Suprapubic skin (tissue), 4 donors: ENCODE measurements at places on chromosomes 2 and 18.

GRCh38 chr2:156004459-156004858, 328.1 kb downstream of the NR4A2 start:
- no peaks in the 10 kb centered on the region for H3K27me3 ChIP-seq
- no peaks in the 10 kb centered on the region for H3K4me1 ChIP-seq
- no peak overlapping the region for H3K4me3 ChIP-seq

DNA sequence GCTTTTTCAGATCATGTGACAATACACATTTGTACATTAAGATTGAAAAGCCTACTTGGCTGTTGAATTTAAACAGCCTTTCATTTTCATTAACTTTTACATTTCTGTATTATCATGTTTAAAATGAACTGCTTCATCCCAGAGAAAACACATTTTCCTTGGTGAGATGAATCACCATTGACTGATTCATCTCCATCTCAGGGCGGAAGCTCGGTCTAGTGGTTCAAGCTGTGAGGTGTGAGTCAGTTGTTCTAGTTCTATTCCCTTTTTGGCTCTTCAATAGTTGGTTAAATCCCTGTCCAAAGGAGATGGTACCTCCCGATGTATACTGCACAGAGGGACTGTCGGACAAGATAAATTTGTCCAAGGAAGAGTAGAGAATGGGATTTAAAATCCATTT, 189.7 kb downstream of the ADCYAP1 start:
- no peaks in the 10 kb centered on the region for H3K4me1 ChIP-seq
- no peak overlapping the region for H3K4me3 ChIP-seq
- H3K36me3 ChIP-seq, result no peaks in the 10 kb centered on the region
- no peak for DNase-seq
- H3K27me3 ChIP-seq, result no peaks in the 10 kb centered on the region
- H3K27ac ChIP-seq, result no peak overlapping the region

DNA sequence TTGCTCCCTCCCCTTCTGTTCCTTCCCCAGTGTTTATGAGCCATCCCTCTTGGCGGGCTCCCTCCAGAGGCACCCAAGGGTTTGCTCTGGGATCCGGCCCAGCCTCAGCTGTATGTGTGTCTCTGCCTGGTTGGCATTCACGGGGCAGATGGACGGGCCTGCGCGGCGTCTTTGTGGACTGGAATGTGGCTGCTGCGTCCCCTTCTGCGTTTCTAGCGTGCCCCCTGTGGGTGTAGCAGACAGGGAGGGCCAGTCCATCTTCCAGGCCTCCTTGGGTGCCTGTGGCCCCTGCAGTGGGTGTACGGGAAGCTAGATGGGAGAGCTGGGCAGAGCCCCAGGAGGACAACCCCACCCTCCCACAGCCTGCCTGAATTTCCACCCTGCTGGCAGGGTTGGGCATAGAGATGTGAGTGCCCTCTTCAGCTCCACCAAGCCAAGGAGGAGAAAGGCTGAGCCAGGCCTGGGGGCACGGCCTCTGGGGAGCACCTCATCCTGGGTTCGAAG, 15.7 kb downstream of the GPC1 start:
- H3K4me1 ChIP-seq, result peaks cover 94% of the 10 kb centered on the region
- peak overlapping the region; percentile 88 for H3K27ac ChIP-seq
- H3K36me3 ChIP-seq, result peaks cover under 1% of the 10 kb centered on the region
- peaks cover 45% of the 10 kb centered on the region for H3K27me3 ChIP-seq
- DNase-seq, result no peak

DNA sequence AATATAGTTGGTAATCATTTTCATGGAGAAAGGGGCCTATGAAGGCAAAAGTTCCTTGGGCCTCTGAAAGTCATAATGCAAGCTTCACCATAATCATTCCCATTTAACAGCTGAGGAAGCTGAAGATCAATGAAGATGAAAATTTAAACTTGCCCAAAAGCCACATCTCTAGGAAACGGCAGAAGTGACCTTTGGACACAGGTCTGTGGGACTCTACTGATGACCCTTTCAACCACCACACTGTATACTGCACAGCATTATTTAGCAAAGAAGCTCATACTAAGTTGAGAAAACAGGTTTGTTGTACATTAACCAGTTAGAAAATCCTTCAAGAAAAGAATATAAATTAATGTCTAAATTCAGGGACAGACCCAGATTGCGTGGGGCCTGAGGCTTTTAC, 51.6 kb upstream of the ACTR3 start:
- H3K4me3 ChIP-seq, result no peak overlapping the region
- H3K36me3 ChIP-seq, result no peaks in the 10 kb centered on the region
- no peaks in the 10 kb centered on the region for H3K27me3 ChIP-seq

GRCh38 chr2:74014813-74015212, 30.1 kb downstream of the TET3 start:
- H3K27me3 ChIP-seq, result no peaks in the 10 kb centered on the region
- H3K36me3 ChIP-seq, result no peaks in the 10 kb centered on the region
- H3K4me1 ChIP-seq, result peaks cover 19% of the 10 kb centered on the region
- DNase-seq, result no peak

DNA sequence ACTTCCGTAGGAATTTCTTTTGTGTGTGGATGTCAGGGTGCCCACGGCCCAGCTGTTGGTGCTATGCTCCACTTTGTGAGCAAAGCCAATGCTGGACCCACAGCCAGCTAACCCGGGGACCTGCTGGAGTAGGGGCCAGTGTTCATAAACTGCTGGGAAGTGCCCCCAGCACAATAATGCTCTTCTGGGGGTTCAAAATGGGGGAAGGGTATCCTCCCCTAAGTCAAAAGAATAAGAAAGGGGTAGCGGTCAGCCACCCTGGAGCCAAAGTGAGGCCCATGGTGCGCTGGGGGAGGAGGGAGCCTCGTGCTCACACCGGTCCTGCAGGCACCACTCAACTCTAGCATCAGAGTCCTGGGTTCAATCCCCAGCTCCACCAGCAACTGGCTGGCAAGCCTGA, 115.8 kb upstream of the NPAS2 start:
- DNase-seq, result no peak
- no peak overlapping the region for H3K27ac ChIP-seq
- H3K36me3 ChIP-seq, result no peaks in the 10 kb centered on the region
- no peaks in the 10 kb centered on the region for H3K4me1 ChIP-seq

GRCh38 chr18:64259871-64260270, 111.0 kb upstream of the LINC00305 start:
- DNase-seq, result no peak
- H3K36me3 ChIP-seq, result no peaks in the 10 kb centered on the region
- H3K4me1 ChIP-seq, result no peaks in the 10 kb centered on the region
- H3K27me3 ChIP-seq, result no peaks in the 10 kb centered on the region
- no peak overlapping the region for H3K27ac ChIP-seq

DNA sequence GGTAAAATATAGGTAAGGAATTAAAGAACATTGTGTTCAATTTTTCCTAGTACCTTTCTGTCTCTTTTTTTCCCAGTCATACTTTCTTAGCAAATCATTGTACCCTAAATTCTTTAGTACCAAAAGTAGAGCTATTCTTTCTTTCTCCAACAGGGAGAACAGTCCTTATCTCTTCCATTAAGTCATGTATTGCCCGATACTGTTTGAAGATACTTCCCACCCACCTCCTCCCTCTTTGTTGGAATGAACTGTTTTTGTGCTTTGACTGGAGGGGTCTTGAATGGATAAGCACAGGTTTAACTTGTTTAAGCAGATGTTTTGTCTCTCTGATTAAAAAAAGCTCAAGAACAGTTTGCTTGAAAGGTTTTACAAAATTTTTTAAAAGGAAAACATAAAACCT, 41.3 kb downstream of the RAB10 start:
- DNase-seq, result no peak
- H3K27ac ChIP-seq, result no peak overlapping the region
- no peaks in the 10 kb centered on the region for H3K36me3 ChIP-seq
- H3K4me1 ChIP-seq, result peaks cover 17% of the 10 kb centered on the region
- no peak overlapping the region for H3K4me3 ChIP-seq

GRCh38 chr2:7748717-7749415, 831.7 kb downstream of the RNF144A start:
- no peaks in the 10 kb centered on the region for H3K4me1 ChIP-seq
- no peak overlapping the region for H3K4me3 ChIP-seq
- no peak overlapping the region for H3K27ac ChIP-seq
- DNase-seq, result no peak

GRCh38 chr2:236871500-236872001, 214.1 kb upstream of the COPS8 start:
- DNase-seq, result peak; percentile 81
- H3K36me3 ChIP-seq, result no peaks in the 10 kb centered on the region
- H3K4me1 ChIP-seq, result peaks cover 30% of the 10 kb centered on the region
- no peak overlapping the region for H3K4me3 ChIP-seq
- peak overlapping the region; percentile 64 for H3K27ac ChIP-seq

- peak; percentile 64 for DNase-seq
- no peak overlapping the region for H3K27ac ChIP-seq
- no peaks in the 10 kb centered on the region for H3K36me3 ChIP-seq
- no peak overlapping the region for H3K4me3 ChIP-seq
These were observed 215.8 kb downstream of the NDUFA10 start for GRCh38 chr2:239809391-239809790.

- peaks cover 4% of the 10 kb centered on the region for H3K27me3 ChIP-seq
- H3K27ac ChIP-seq, result no peak within 1 kb of the TSS
- H3K4me3 ChIP-seq, result no peak within 1 kb of the TSS
- H3K36me3 ChIP-seq, result no peaks in the 10 kb centered on the region
- DNase-seq, result no peak
These were observed at the start of gene SLC14A1 for GRCh38 chr18:45723567-45724355. SLC14A1 (plus strand) TSS chr18:45724181; CDS start chr18:45730321, 6,140 bp downstream.

- no peaks in the 10 kb centered on the region for H3K27me3 ChIP-seq
- no peaks in the 10 kb centered on the region for H3K4me1 ChIP-seq
- H3K27ac ChIP-seq, result no peak overlapping the region
- H3K4me3 ChIP-seq, result no peak overlapping the region
- no peak for DNase-seq
- H3K36me3 ChIP-seq, result peaks cover 91% of the 10 kb centered on the region
These were observed 38.2 kb downstream of the KANSL3 start for GRCh38 chr2:96599941-96600340.

DNA sequence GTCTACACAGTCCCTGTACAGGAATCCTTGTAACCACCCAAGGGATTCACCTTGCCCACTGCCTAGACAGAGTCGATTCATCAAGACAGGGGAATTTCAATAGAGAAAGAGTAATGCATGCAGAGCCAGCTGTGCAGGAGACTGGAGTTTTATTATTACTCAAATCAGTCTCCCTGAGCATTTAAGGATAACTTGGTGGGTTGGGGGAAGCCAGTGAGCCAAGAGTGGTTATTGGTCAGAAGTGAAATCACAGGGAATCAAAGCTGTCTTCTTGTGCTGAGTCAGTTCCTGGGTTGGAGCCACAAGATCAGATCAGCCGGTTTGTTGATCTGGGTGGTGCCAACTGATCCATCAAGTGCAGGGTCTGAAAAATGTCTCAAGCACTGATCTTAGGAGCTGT, 17.8 kb upstream of the FAM98A start:
- no peak overlapping the region for H3K4me3 ChIP-seq
- no peaks in the 10 kb centered on the region for H3K4me1 ChIP-seq
- no peak for DNase-seq
- H3K36me3 ChIP-seq, result no peaks in the 10 kb centered on the region

DNA sequence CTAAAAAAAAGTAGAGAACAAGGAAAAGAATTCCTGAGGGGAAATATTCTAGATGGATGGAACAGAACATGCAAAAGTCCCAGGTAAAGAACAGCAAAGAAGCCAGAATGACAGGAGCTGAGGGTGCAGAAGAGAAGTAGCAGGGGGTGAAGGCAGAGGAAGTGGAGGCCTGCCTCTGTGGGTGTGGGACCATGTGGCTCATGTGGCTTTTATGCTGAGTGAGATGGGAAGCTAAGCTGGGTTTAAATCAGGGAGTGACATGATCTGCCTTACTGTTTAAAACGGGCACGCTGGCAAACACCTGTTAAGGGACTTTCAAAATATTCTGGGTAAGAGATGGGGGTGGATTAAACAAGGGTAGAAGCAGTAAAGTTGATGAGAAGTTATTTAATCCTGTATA, 40.0 kb downstream of the GKN2 start:
- no peak for DNase-seq
- no peak overlapping the region for H3K4me3 ChIP-seq
- H3K36me3 ChIP-seq, result no peaks in the 10 kb centered on the region
- no peak overlapping the region for H3K27ac ChIP-seq
- H3K4me1 ChIP-seq, result peaks cover 23% of the 10 kb centered on the region
- no peaks in the 10 kb centered on the region for H3K27me3 ChIP-seq

DNA sequence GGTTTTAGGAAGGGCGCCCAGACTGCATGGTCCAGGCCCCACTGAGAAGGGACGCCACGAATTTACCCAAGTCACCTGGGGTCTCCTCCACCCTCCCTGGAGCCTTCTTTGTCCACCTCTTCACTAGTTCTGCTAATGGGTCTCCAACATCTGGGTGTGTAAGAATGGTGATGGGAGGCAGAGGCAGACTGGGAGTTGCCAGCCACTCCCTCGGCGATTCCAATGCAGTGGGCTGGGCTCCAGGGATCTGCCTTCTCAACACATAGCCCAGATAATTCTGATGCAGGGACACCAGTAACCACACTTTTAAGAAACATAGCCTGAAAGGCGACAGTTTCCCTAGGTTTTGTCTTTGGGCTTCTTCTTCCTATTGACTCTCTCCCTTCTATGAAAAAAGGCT, 39.1 kb downstream of the MRPL44 start:
- no peaks in the 10 kb centered on the region for H3K4me1 ChIP-seq
- H3K27ac ChIP-seq, result no peak overlapping the region

GRCh38 chr2:38685116-38685735, 19.3 kb downstream of the GALM start:
- H3K4me1 ChIP-seq, result peaks cover 3% of the 10 kb centered on the region
- peak; percentile 76 for DNase-seq
- no peak overlapping the region for H3K27ac ChIP-seq
